ENCODE measurements at places on chromosomes 5 and 9.

DNA sequence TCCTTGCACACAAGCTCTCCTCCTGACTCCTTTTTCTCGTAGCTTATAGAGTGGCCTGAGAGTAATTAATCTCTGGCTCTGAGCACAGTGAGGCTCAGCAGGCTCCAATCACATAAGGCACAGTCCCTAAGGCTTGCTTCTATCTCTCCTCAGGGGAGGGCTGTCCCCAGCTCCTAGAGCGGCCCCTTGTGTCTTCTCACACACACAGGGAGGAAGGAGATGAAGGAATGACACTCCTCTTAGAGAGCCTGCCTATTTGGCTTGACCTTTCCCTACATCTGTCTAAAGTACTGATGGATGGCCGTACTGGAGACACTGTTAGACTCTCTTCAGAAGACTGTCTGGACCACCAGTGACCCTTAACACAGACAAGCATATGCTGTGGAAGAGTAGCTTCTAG lies 12.9 kb downstream of the TAS2R1 start:
- ATAC-seq, result peak; percentile 27

DNA sequence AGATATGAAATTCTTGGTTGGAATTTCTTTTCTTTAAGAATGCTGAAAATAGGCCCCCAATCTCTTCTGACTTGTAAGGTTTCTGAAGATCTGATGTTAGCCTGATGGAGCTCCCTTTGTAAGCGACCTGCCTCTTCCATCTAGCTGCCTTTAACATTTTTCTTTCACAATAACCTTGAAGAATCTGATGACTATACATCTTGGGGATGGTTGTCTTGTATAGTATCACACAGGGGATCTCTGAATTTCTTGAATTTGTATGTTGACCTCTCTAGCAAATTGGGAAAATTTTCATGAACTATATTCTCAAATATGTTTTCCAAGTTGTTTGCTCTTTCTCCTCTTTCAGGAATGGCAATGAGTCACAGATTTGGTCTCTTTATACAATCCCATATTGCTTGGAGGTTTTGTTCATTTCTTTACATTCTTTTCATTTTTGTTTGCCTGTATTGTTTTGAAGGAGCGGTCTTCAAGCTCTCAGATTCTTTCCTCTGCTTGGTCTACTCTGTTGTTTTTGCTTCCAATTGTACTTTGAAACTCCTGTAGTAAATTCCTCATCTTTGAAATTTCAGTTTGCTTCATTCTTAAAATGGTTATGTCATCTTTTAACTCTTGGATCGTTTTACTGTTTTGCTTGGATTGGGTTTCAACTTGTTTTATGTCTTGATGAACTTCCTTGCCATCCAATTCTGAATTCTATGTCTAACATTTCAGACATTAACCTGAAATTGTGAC lies 245.2 kb upstream of the TARS1 start:
- ATAC-seq, result peak; percentile 86

DNA sequence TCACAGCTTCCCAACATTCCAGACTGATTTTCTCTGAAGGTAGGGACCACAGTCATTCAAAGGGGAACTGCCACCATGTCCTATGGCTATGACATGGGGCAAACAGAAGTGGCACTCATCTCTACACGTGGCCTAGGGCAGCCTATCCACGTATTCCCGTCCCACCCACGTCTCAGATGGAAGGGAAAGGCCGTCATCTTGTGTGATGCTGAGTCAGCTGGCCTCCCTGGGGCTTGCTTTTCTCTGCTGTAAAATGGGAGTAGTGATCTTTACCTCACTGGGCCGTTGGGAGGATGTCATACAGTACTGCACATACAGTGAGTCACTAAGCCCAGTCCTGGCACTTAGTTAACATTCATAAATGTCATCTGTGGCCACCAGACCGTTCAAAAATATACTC lies 72.3 kb downstream of the RAPGEF1 start:
- ATAC-seq, result no peak

DNA sequence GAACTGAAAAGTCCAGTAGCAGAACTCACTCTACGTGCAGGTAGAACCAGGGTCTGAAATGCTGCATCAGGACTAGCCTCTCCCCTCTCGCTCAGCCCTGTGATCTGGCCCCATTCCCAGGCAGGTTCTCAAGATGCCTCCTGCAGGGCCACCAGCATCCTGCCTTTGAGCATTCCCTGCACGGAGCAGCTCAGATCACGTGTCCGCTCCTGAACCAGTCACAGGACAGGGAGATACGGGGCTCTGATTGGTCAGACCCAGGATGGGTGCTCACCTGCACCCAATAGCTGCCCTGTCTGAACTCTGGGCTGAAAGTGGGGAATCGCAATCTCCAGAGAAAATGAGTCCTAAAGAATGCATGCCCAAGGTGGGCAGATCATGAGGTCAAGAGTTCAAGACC lies 50.8 kb downstream of the NEURL1B start:
- ATAC-seq, result no peak

GRCh38 chr5:94705427-94705826 lies 87.0 kb downstream of the SLF1 start:
- ATAC-seq, result peak; percentile 85

GRCh38 chr5:124245276-124245675 lies 501.2 kb downstream of the ZNF608 start:
- ATAC-seq, result no peak

DNA sequence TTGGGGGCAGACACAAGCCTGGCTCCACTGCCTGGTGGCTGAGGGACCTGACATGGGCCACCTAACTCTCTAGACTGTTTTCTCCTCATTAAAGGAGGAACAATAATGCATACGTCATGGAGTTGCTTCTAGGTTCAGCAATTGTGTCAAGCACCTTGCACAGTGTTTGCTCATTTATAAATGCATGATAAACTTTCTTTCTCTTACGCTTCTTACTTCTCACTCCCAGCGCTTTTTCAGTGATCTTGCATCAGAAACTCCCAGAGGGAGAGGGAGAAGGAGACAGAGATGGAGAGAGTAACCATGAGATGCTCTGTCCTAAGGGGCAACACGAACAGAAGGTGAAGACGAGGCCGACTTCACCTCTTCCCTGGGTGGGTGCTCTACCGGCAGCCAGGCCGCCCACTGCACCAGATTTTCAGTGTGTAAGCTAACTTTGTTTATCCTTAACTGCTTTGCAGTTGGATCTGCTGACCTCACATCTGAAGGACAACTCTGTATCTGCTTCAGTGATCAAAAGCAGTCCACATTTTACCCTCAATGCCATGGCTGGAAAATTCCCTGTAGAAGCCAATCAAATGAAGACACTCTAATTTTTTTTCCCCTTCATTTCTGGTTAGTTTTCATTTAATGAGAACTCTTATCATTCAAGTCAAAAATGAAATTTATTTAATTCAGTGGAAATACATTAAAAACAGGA lies 35.3 kb downstream of the MED27 start:
- no peak for ATAC-seq

DNA sequence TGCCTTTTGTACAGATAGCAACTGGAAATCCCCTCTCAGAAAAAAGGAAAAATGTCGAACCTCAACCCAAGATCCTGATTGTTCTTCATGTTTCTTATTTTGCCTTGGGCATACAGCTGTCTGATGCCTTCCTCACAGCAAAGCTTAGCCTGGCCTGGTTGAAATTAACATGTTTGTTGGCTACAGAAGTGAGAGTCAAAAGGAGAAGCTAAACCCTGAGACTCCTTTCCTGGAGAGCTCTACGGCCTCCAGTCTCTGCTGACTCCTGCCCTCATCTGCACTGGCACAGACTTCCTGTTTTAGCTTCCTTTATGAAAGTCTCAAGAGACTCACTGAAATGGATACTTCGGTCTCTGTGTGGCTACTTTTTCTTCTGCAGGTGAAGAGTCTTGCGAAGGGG lies 186.7 kb downstream of the PARP8 start:
- no peak for ATAC-seq

DNA sequence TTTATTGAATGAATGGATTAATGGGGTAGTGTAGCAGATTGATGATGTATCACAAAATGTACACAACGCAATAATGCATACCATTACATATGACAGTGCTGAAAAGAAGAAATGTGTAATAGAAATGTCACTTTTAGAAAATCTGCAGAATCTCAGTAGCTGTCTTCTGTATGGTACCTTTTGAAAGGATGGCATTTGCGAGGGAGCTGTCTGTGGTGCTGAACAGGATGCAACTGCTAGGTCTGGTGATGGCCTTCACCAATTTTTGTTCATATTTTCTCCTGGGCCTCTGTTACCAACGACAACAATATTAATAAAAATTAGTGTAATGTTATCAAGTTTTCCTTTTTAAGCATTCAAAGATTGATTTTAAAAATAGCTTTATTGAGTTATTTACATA lies 36.2 kb upstream of the OTULIN start:
- ATAC-seq, result peak; percentile 71

- no peak for ATAC-seq
These were observed 12.6 kb downstream of the ERP44 start for GRCh38 chr9:100086097-100086635.

DNA sequence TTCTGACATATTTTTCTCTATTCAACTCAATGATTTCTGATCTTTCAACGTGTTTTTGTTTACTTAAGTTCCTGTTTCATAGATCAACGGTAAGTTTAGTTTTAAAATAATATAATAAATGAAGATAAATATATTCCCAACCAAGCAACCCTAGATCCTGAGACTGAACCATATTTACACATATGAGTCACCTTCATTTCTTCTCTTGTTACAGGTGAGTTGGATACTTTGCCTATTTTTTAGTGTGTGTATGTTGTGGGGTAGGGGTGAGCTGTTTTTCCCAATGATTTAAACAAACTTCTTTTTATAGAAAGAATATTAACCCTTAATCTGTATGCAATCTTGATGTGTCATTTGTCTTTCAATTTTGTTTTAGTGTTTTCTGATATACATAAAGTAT lies 186.9 kb downstream of the MCTP1 start:
- ATAC-seq, result no peak

DNA sequence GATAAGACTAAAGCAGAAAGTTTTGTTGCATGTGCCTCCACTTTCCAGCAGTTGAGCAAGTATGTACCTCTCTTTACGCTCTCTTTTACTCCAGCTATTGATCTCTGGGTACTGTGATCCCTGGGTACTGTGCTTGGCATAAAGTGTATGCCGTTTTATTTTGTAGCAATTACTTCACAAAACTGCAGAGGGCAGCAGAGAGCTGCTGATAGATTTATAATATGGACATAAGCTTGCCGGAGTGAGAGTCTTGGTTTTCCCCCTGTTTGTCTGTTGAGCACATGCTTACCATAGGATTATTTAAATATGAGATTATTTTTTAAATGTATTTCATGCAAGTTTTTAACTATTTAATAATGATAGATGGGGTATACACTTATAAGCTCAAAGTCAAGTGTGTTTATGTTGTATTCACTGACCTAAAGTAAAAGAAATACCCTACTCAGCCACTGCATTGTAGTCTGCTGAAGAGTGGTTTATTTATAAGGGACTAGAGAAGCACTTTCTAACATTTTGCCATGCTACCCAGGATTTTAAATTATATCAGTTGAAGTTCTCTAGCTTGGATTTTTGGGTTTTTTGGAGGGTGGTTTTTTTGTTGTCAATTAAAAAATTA lies 13.0 kb downstream of the TTC1 start:
- ATAC-seq, result peak; percentile 98

GRCh38 chr9:8364026-8364752 lies 564.6 kb upstream of the DMAC1 start:
- ATAC-seq, result no peak

GRCh38 chr9:110799396-110799795 lies 130.8 kb downstream of the MUSK start:
- ATAC-seq, result no peak

GRCh38 chr5:31598640-31599611 lies 40.0 kb upstream of the PDZD2 start:
- ATAC-seq, result no peak

DNA sequence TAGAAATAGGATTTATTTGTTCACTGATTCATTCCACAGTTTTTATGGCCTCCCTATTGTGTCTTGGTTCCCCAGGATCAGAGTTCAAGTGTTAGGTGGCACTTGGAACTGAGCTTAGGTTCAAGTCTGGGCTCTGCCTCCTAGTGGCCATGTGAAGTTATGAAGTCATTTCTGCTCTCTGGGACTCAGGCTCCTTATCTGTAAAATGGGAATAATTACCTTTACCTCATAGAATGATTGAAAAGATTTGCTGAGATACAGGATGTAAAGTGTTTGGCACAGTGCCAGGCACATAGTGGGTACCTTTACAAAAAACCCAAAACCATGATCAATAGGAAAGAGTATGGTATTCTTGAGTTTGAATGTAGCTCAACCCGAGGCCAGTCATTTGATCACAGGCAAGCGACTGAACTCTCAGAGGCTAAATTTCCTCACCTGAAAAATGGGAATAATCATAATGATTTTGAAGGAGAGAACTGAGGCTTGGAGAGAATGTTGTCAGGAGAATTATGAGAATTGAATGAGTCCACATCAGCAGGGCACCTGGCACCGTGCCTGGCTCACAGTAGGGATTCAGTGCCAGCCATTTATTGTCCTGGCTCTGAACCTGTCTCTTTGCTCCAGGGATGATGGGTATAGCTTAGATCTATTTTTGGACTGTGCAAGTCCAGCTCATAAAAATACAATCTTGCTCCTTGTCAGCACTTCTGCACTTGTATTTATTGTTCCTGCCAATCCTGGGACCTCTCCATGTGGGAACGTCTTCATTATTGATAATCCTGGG lies 10.8 kb downstream of the NSG2 start:
- no peak for ATAC-seq

GRCh38 chr5:53871050-53871449 lies 310.6 kb downstream of the NDUFS4 start:
- 0 out of 3 replicates have a peak, but pooled peaks have one; percentile 33 for ATAC-seq

DNA sequence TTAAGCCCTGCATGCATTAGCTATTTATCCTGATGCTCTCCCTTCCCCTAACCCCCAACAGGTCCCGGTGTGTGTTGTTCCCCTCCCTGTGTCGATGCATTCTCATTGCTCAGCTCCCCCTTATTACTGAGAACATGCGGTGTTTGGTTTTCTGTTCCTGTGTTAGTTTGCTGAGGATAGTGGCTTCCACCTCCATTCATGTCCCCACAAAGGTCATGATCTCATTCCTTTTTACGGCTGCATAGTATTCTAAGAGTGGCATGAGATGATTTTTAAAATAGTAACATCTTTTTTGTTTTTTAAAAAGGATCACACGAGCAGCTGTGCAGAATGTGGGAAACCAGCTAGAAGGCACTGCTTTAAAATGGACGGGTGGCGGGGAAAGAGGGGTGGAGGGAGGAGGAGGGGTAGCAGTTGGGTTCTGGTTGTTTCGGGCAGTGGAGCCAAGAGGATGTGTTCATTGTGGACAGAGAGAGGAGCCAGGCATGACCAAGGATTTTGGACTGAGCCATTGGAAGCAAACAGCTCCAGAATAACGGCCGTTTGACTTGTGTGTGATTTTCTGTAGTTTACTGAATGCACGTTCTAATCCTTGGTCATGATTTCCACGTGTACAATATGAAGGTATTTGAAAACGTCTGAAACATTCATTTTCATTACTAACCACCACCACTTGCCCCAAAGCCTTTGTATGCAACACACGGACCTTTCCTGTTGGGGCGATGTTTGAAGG lies 1.7 kb upstream of the TENT4A start:
- no peak for ATAC-seq

- ATAC-seq, result peak; percentile 86
These were observed 471.9 kb downstream of the MTRR start for GRCh38 chr5:8340739-8341344.

GRCh38 chr5:89458332-89458656 lies 575.3 kb upstream of the MEF2C start:
- ATAC-seq, result peak; percentile 73

DNA sequence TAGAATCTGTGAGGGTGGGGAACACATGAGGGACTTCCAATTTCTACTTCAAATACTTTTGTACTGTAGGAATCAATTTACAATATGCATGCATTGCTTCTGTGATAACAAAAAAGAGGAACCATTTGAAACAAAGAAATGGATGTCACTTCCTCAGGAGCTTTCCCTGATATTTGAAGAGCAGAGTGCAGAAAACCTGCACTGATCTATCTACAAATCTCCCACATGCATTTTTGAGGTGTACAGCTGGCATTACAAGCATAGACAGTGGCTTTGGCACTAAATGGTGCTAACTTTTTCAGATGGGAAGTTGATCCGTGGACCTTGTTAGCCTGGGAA lies 27.7 kb downstream of the YIPF5 start:
- no peak for ATAC-seq
